ENCODE measurements at places on chromosomes 4 and X. TPM values are rescaled to one million over a fixed set of nuclear protein-coding genes. Genes with fewer than 3 reads are reported as not detected.

DNA sequence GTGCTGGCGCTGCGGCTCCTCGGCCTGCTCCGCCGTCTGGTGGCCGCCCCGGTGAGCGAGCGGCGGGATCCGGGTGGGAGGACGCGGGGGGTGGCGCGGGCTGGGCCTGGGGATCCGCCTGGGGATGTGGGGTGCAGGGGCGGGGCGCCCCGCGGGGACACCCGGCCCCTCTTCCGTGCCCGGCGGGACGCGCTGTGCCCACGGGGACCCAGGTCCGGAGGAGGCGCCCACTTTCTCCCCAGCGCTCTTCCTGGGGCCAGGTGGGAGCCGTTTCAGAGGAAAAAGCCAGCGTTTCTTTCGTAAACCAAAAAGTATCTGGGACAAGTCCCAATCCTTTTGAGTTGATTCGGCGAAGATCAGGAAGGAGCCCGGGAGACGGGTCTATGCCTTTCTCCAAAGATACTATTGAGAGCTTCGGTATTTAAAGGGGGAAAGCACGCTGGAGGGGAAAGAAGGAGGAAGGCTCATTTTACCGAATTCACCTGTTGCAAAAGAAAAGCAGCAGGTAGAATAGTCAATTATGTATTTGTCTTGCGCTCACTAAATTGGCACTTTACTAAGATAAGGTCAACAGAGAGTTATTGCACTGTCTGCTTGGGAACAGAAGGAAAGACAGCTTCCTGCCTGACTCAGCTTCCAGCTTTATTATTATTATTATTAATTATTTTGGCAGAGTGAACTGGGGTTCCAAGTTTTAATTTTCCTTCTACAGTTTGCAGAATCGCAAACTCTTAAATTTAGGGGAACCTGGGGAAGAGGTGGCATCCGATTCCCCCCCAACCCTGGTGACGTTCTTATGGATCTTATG is 81.5 kb upstream of the CD99 start:
- DNase-seq = no peak
- H3K4me1 ChIP-seq = peaks cover 5% of the 10 kb centered on the region
- peak overlapping the region; percentile 97 for H3K4me3 ChIP-seq
- no peaks in the 10 kb centered on the region for H3K27me3 ChIP-seq

GRCh38 chr4:110512901-110513300 is 36.9 kb downstream of the ENPEP start:
- H3K4me3 ChIP-seq = no peak overlapping the region
- H3K27me3 ChIP-seq = no peaks in the 10 kb centered on the region
- H3K36me3 ChIP-seq = no peaks in the 10 kb centered on the region
- no peak for DNase-seq
- no peak overlapping the region for H3K27ac ChIP-seq
- peaks cover 12% of the 10 kb centered on the region for H3K4me1 ChIP-seq

DNA sequence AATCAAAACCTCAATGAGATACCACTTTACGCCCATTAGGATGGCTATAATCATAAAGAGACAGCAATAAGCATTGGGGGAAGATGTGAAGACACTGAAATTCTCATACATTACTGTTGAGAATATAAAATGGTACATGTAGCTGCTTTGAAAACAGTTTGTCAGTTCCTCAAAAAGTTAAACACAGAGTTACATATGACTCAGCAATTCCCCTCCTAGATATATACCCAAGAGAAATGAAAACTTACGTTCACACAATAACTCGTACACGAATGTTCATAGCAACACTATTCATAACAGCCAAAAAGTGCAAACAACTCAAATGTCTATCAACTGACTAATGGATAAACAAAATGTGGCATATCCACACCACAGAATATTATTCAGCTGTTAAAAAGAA is 36.6 kb downstream of the PHF8 start:
- H3K27me3 ChIP-seq = no peaks in the 10 kb centered on the region
- no peak for DNase-seq
- no peak overlapping the region for H3K4me3 ChIP-seq
- peaks cover 4% of the 10 kb centered on the region for H3K36me3 ChIP-seq

DNA sequence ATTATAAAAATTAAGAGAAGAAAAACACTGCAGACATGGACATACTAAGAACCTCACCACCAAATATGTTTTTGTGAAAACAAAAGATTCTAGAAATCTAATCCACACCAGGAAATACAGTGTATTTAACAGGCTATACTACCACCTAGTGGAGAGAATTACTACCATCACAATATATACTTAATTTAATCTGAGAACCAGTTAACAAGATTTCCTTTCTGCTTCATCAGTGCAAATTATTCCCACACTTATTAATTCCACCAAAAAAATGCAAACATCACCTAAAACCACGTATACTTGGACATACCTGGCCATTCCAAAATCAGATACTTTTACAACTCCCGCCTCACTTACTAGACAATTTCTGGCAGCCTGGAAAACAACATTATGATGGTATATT is 7.0 kb upstream of the TXK start:
- H3K4me3 ChIP-seq = no peak overlapping the region
- H3K27me3 ChIP-seq = no peaks in the 10 kb centered on the region
- H3K4me1 ChIP-seq = no peaks in the 10 kb centered on the region
- DNase-seq = no peak

GRCh38 chr4:3835527-3836405 is 69.6 kb downstream of the ADRA2C start:
- no peaks in the 10 kb centered on the region for H3K36me3 ChIP-seq
- H3K4me3 ChIP-seq = no peak overlapping the region
- no peak for DNase-seq
- H3K27ac ChIP-seq = no peak overlapping the region
- H3K27me3 ChIP-seq = no peaks in the 10 kb centered on the region
- H3K4me1 ChIP-seq = no peaks in the 10 kb centered on the region

DNA sequence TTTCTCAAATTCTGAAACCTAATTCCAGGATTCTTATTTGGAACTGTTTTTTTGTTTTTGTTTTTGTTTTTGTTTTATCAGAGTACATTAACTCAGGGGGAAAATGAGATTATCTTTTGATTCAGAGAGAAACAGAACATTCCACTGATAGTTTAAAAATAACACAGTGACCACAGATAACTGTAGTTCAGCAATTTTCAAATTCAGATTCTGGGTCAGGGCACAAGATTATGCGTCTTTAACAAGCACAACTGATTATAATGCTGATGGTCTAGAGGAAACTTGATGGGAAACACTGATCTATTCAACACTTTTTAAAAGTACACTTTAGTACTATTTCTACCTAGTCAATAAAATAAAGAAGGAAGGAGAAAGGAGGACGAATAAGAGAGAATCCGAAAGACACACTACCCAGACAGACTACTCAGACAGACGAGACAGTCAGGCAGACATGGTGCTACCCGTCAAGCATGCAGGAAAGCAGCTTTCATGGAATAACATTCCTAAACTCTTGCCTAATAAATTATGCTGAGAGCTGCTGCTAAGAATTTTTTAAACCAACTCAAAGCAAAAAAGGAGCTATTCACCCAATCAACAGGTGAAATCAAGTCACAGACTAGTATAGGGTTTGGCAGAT is 59.0 kb downstream of the APBB2 start:
- H3K4me3 ChIP-seq = no peak overlapping the region
- H3K36me3 ChIP-seq = no peaks in the 10 kb centered on the region
- H3K4me1 ChIP-seq = peaks cover 5% of the 10 kb centered on the region
- peak overlapping the region; percentile 46 for H3K27ac ChIP-seq
- no peak for DNase-seq

DNA sequence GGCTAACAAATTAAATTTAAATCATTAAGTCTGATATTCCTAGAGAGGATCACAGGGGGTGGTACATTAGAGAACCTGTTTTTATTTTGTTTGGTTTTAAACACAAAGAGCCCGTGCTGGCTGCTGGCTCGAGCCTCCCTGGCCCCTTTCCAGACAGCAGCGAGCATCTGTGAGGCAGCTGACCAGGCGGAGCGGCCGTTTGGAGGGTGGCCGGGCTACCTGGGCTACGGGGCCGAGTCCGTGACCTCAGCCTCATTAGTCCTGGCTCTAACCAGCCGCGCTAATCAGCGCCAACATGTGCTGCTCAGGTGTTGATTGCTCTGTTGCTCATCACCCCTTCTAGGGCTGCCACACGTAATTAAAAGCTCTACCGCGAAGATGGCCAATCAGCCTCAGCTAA is 35.3 kb downstream of the DCTD start:
- no peak overlapping the region for H3K4me3 ChIP-seq

DNA sequence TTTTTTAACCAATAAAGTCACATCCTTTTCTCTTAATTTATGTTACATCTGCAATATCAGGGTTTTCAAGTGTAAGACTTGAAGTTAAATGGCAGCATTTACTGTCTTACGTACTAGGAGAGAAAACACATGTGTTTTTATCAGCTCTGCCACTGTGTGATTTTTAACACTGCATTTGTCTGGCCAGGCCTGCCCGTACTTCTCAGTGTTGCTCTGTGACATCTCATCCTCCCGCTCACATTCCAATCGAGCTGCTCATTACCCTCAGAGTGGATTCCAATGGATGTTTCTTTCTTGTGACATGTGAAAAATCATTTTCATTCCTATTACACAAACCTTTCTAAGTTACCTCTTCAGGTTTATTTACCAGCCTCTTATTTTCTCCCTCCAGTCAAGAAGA is 420.3 kb downstream of the FAT4 start:
- H3K27ac ChIP-seq = no peak overlapping the region
- DNase-seq = no peak
- no peak overlapping the region for H3K4me3 ChIP-seq
- H3K4me1 ChIP-seq = peaks cover 9% of the 10 kb centered on the region

The PCDH7 gene
- 4.2 TPM for total RNA-seq

The PDZD4 gene
- 1.6 TPM for total RNA-seq

The COX7B2 gene
- not detected for total RNA-seq

The FAM47A gene
- not detected for total RNA-seq

The VCX3A gene
- not detected for total RNA-seq

Measured in upper lobe of left lung (tissue), 6 donors.